ENCODE measurements at places on chromosomes 5 and 9.

GRCh38 chr5:171418982-171419687 lies at the start of gene FGF18:
Gene FGF18, plus strand, starts transcription at chr5:171419647. Its CDS starts 553 bp downstream, at chr5:171420200.
- DNase-seq, result no peak

GRCh38 chr9:20197976-20198685 lies 409.3 kb upstream of the SLC24A2 start:
- DNase-seq, result no peak

GRCh38 chr5:138336952-138337684 lies 948 bp upstream of the FAM53C start:
- peak; percentile 56 for DNase-seq

DNA sequence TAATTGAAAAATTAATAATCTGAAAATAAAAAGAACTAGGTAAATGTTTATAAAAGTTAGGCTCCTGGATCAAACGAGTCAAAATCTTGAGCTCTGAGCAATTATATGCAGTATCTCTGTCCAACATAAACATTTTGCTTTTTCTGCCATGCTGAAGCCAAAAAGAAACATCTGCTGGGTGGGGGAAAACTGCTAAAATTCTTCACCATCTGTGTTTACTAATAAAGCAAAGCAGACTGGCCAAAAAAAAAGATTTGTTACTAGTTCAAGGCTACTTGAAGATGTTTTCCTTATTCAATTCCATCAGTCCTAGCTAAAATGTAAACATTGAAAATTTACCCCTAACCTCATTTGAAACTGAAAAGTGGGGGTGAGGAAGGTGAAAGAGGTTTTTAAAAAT lies 29.7 kb downstream of the GTF3C4 start:
- DNase-seq, result no peak

- no peak for DNase-seq
These were observed 145.0 kb downstream of the ZNF462 start for GRCh38 chr9:107008011-107008410.

- DNase-seq, result no peak
These were observed 50.7 kb upstream of the UBAC1 start for GRCh38 chr9:136011703-136012496.

DNA sequence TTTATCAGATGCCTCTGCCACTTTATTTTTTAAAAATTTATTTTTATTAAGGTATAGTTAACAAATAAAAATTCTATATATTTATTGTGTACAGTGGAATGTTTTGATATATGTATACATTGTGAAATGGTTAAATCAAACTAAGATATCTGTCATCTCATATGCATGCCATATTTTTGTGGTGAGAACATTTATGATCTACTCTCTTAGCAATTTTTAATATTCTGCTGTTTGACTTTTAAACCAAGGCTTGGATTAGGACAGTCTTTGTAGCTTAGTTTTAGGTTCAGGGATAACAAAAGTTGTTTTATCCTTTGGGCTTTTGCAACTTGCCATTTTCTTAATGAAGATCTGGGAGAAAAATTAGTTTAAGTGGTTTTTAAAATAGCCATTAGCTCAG lies 46.0 kb upstream of the CDKN2B start:
- no peak for DNase-seq

- no peak for DNase-seq
These were observed 132.9 kb upstream of the ICE1 start for GRCh38 chr5:5289537-5289936.

GRCh38 chr5:175840050-175840841 lies 31.1 kb upstream of the CPLX2 start:
- DNase-seq, result no peak

DNA sequence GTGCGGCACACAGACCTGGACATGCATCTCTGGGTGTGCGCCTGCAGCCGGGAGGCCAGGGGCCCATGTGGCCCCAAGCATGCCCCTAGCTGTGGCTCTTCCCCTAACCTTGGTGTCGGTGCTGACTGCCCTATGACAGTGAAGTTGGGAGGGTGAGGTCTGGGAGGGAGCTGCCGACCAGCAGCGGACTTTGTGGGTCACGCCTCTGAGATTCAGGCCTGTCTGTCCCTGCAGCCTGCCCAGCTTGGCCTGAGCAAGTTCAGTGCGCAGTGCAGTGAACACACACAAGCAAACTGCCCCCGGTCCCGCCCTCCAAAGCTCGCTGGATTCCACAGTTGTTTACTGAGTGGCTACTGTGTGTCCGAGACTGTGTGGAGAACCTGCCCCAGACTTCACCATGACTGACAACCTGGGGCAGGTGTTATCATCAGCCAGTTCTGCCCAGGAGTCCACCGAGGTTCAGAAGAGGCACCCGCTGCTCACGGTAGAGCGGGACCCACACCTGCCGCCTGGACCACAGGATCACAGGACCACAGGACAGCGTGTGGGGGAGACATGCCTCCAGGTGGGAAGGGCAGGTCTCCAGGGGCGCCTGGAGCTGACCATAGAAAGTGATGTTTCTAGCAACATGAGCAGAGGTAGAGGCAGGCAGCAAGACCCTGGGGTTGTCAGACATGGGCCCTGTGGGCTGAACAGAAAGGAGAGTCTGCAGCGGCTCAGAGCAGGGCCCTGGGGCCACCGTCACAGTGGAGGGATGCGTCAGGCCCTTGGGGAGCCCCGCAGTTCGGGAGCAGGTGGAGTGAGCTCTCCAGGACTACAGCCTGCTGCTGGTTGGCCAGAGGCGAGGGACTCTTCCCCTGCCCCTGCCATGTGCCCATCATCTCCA lies 105.1 kb downstream of the PHF2 start:
- DNase-seq, result no peak

- DNase-seq, result no peak
These were observed 665 bp upstream of the INSL4 start for GRCh38 chr9:5230554-5230953.

GRCh38 chr5:102523541-102524175 lies 24.9 kb upstream of the SLCO6A1 start:
- no peak for DNase-seq

GRCh38 chr5:52134013-52134650 lies 653.6 kb upstream of the ITGA1 start:
- DNase-seq, result peak; percentile 17

DNA sequence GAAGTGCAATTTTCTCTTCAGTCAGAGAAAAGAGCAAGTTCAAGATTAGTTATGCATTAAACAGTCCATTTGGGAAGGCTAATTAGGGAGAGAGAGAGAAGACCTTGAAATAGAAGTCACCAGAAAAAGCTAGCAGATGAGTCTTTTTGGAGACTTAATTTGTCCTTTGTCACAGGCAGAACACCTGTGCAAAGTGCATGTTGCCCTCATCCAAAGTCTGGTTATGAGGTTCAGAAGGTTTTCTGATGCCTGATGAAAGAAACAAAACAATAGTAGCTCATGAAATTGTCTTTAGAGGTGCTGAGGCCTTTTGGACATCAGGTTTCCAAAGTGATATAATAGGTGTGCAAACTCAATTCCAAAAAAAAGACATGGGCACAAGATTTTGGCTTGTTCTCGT lies 199.3 kb downstream of the MAN2A1 start:
- no peak for DNase-seq

- DNase-seq, result no peak
These were observed 43.0 kb downstream of the STOM start for GRCh38 chr9:121326901-121327613.

GRCh38 chr5:136133222-136133921 lies 727 bp downstream of the SMAD5 start:
- DNase-seq, result peak; percentile 27

DNA sequence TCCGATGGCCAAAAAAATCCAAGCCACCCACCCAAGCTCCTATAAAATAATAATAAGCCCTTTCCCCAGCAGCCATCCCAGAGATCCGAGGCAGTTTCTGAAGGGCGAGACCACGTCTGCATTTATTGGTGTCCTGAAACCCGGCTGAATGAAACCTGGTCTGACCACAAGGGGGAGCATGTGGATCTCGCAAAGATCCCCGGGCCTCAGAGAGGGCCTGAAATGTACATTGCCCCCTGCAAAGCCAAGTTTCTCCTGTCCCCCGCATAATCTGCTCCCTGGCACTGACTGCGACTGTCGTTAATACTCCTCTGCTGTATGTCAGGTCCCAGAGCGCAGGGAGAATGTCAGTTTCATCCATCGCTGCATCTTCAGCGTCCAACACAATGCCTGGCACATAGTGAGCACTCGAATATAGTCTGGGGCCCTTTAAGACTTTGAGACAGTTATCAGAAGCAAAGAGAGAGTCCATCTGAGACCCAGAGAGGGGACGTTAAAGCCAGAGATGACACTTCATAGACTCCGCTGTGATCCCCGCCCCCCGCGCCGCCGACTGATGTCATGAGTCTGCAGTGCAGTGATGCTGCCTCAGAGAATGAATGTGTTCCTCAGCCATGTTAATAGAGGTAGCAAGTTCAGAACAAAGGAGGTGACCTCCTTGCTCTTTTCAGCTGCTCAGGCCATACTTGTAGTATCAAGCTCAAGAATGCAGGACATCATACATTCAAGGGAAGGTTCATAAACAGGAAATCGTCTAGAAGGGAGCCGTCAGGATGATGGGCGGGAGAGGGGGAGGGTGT lies 74.5 kb upstream of the BARHL1 start:
- DNase-seq, result peak; percentile 71
